RWPE2 (cell line): ENCODE measurements at places on chromosomes 13 and 19.

GRCh38 chr19:30446850-30447552 lies 74.8 kb downstream of the ZNF536 start:
- H3K36me3 ChIP-seq = no peaks in the 10 kb centered on the region
- no peak for DNase-seq
- no peak overlapping the region for H3K4me3 ChIP-seq
- H3K4me1 ChIP-seq = no peaks in the 10 kb centered on the region
- no peak overlapping the region for H3K27ac ChIP-seq

- H3K27me3 ChIP-seq = no peaks in the 10 kb centered on the region
- no peak for DNase-seq
- peak overlapping the region; percentile 39 for H3K4me3 ChIP-seq
- peaks cover 3% of the 10 kb centered on the region for H3K4me1 ChIP-seq
These were observed 9.3 kb downstream of the EPHX3 start for GRCh38 chr19:15222738-15223648.

DNA sequence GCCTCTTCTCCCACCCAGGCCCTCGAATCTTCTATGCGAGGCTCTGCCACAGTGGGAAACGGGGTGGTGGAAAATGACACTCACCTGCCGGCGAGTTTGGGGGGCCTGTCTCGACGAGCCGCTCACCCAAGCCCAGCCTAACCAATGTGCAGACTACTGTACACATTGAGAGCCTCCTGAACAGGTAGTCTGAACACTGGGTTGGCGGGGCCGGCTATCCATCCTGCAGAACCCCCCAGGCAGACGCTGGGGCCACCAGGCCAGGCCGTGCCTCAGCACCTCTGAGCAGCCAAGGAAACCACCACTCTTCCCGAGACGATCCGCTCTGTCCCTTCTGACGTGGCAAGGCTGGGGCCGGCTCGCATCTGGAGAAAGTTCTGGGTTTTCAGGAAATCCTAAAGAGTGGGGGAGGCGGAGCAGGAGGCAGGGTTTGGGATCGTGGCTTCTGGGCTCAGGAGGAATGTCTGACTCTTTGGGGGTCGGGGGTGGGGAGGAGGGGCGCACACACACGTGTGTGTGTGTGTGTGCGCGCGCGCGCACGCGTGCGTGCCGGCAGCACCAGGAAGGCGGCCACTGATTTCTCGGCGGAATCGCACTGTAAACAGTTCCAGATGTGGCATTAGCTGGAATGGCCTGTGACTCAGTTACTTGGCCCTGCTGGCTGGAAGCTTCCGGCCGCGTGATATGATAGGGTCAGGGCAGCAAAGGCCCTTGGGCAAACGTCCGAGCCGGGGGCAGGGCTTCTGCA lies 18.5 kb downstream of the TMED1 start:
- no peaks in the 10 kb centered on the region for H3K4me1 ChIP-seq
- DNase-seq = no peak
- no peak overlapping the region for H3K4me3 ChIP-seq
- H3K27ac ChIP-seq = no peak overlapping the region

GRCh38 chr19:4711211-4711610 lies 12.4 kb downstream of the DPP9 start:
- H3K4me3 ChIP-seq = no peak overlapping the region
- no peak for DNase-seq
- peak overlapping the region; percentile 99 for H3K27ac ChIP-seq
- no peaks in the 10 kb centered on the region for H3K27me3 ChIP-seq
- peaks cover 24% of the 10 kb centered on the region for H3K4me1 ChIP-seq

- no peak for DNase-seq
- no peak overlapping the region for H3K27ac ChIP-seq
- no peaks in the 10 kb centered on the region for H3K27me3 ChIP-seq
- H3K4me1 ChIP-seq = peaks cover 14% of the 10 kb centered on the region
- no peak overlapping the region for H3K4me3 ChIP-seq
These were observed 641 bp upstream of the GDF15 start for GRCh38 chr19:18385359-18385674.

DNA sequence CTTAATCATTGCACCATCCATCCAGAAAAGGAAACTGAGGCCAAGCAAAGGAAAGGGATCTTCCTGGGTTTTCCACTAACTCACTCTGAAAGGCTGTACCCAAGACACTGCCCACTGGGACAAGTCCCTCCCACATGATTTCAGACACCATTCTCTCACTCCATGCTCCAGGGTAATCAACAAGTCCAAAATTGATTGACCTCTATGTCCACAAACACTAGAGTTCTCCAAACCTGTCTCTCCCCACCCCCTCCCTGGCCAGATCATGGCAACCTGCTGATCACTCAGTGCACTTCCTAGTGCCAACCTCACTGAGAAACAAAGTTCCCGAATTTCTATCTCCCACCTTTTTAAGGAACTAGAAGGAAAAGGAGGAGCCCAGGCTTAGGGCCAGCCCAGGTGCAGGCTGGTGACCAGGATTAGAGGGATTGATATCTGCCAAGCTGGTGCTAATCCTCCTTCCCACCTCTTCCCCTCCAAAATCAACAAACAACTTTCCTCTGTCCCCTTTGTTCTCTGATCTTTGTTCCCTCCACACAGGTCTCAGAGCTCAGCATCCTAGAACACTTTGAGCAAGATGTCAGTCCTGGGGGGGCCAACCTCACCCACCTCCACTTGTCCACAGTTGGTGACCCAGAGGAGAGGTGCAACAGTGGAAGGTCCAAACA lies 2.4 kb upstream of the CYP2A13 start:
- peaks cover 22% of the 10 kb centered on the region for H3K27me3 ChIP-seq
- DNase-seq = no peak
- H3K36me3 ChIP-seq = no peaks in the 10 kb centered on the region

GRCh38 chr13:95713651-95714050 lies 36.7 kb downstream of the DNAJC3 start:
- DNase-seq = no peak
- peaks cover 19% of the 10 kb centered on the region for H3K4me1 ChIP-seq
- H3K4me3 ChIP-seq = no peak overlapping the region
- H3K27me3 ChIP-seq = no peaks in the 10 kb centered on the region
